ENCODE measurements at places on chromosomes 5 and 9.

DNA sequence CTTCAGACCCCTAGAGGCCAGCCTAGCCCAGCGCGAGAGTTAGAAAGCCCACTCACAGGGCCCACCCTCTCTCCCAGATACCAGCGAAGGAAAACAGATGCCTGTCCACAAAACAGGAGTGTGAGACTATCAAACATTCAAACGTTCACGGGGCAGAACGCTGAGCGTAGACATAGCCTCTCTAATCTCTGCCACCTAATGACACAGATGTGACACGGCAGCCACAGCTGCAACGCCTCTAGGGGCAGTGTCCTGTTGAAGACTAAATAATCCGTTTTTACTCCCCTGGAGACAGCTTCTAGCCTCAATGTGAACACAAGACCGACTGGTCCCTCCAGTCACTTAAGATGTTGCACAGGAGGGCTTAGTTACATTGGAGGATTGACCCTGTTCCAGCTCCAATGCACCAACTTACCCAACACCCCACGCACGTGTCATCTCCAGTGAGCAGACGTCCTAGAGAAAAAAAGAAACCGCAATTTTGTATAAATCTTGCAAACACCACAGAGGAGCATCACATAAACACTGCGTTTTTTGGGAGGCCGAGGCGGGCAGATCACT, 14.3 kb downstream of the DIPK1B start:
- DNase-seq, result no peak

- DNase-seq, result no peak
These were observed 683 bp downstream of the CLPTM1L start for GRCh38 chr5:1343931-1344901.

- no peak for DNase-seq
These were observed 19.9 kb downstream of the PNPLA7 start for GRCh38 chr9:137530331-137530730.

DNA sequence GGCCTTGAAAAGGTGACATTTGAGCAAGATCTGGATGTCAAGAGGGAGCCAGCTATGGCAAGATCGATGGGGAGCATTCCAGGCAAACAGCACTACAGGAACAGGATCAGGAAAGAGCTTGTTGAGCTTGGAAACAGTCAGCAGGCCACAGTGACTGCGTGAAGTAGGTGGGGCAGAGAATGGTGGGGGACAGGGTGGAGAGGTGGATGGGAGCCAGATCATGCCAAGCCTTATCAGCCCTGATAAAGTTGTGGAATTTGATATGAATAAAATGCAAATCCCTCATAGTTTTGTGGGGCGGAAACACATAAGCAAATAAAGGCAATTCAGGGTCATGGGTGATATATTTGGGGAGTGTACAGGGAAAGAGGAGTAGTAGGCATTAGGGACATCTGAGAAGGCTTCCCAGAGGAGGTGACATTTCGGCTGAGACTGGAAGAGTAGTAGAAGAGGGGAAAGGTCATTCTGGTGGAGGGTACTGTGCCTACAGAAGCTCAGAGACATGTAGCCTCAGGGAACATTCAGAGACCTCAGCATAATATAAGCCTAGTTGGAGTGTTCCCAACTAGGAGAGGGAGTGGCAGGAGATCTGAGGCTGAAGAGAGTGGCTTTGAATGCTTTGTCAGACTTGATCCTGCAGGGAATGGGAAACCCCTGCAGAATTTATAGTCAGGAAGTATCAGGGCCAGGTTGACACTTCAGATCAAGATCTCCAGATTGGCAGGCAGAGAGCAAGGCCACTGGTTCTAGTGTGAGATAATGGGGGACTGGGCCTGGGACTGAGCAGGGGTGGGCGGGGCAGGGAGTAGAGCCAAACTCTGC, 9.7 kb upstream of the CYSTM1 start:
- no peak for DNase-seq

DNA sequence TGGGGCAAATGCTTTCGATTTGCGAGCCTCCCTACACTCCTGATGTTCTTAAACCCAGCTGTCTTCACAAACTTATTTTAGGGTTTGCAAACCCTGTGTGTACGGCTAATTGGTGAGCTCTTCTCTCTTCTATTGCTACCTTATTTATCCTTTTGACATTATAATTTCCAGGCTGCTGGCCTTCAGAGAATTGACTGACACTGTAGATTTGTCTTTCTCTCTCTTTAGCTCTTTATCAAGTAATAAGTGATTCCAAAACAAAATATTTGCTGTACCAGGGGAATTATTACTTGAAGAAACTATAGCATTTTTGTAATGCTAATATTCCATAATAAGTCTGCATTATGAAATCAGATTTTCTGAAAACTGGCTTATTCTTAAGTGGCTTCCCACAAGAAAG, 92.5 kb downstream of the NPR3 start:
- DNase-seq, result no peak

DNA sequence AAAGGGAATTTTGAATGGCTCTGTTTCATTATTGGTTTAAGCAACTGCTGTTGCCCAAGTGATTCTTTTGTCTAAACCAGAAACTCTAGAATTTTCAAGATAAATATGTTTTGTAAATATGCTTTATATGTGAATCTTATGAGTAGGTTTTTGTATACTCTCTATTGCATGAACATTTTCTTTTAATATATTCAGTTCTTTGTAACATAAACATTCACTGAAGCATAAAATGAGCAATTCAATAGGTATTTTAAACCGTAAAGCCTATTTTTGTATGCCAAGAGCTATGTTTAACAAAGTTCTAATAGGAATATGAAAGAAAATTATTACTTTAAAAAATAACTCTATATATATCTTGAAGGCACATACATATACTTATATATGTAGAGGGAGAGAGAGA, 293.1 kb downstream of the PSAT1 start:
- no peak for DNase-seq

GRCh38 chr5:167511276-167511675, 780.2 kb upstream of the WWC1 start:
- no peak for DNase-seq
